ENCODE measurements at places on chromosomes 7 and 10.

DNA sequence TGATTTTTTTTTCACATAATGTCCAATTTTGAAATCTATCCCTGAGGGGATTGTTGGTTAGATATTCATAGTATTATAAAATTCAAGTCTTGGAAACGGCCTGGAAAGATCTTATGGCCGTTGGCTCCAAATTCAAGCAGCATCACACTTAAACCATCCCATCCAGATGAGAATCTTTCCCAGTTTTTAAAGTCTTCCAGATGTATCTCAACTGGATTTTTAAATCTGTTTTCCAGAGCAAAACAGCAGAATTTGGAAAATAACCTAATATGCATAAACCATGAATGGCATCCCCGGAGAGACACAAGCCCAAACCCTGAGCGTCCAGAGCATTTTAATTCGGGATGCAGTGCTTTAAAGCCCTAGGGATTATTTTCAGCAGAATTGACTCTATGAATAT is 208.2 kb upstream of the PRKCQ start:
- DNase-seq = no peak

DNA sequence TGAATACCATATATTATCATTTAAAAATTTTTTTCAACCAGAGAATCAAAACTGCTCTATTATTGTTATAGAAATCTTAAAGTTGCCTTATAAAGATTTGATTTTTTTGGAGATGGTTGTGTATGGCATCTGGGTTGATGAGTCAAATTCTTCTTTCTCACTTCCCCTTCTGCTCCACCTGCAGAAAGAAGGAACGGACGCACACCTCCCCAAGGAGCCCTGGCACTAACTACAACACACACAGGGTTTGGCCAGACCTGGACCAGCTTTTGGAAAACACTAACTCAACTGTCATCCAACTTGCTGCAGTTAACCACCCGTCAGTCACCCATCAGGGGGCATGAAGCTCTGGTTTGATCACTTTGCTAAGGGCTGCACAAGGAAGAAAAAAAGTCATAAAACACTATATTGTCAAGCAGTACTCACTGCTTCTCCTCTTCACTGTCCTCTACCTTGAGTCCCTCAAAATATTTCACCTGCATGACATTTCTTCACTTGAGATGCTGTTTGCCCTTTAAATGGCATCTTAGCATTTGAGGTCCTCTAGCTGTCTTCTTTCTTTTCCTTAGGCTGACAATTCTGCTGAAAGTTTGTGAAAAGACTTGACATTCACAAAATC is 266.7 kb upstream of the PHF14 start:
- no peak for DNase-seq

- DNase-seq = peak; percentile 19
These were observed 337.5 kb upstream of the KCND2 start for GRCh38 chr7:119935418-119936025.

- no peak for DNase-seq
These were observed 27.2 kb upstream of the MNX1 start for GRCh38 chr7:157037635-157038034.
